ENCODE measurements at places on chromosomes 11 and 22.
A peak's percentile ranks its signal among the peaks of the same experiment; 100 is the strongest.

DNA sequence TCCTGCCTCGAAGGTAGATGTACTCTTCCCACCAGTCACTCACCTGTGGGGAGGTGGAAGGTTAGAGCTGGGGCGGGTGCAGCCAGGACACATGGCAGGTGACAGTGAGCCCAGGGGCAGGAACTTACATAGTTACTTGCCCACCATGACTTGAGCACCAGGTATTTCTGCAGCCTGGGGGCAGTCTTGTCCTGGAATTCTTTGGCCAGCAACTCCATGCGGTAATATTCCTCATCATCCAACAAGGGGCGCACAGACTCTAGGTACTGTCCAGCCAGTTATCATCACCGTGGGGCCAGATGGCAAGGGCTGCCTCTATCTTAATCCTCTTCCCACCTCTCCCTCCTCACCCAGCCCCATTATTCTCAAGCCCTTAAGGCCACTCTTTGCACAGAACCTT lies 2.2 kb downstream of the CPT1B start:
- DNase-seq: peak; percentile 37

- no peak for DNase-seq
Observed at GRCh38 chr11:57314221-57314973, 10.4 kb downstream of the TNKS1BP1 start.

- DNase-seq: no peak
Observed at GRCh38 chr22:24169439-24170058, 11.7 kb upstream of the SUSD2 start.

- peak; percentile 89 for DNase-seq
Observed at GRCh38 chr22:21712751-21713427, 22.7 kb downstream of the YPEL1 start.

GRCh38 chr11:59302991-59303390 lies 55.7 kb upstream of the OR5AN1 start:
- DNase-seq: no peak

GRCh38 chr22:24391836-24392217 lies 35.6 kb upstream of the ADORA2A start:
- peak; percentile 58 for DNase-seq

DNA sequence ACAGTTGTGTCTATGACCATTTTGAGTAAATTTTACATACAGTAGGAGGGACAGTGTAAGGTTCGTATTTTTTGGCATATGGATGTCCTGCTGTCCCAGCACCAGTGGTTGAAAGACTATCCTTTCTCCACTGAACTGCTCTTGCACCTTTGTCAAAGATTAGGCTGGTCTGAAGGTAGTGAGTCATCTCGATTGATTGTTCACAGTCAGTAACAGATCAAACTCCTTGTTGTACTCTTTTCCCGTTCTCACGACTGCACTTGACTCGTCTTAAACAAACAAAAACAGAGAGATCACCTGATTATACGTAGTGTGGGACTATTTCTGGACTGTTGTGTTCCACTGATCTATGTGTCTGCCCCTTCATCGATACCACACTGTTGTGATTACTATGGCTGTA lies 77.1 kb downstream of the DGCR2 start:
- no peak for DNase-seq

GRCh38 chr22:46528121-46528610 lies 9.3 kb downstream of the CELSR1 start:
- DNase-seq: no peak

- no peak for DNase-seq
Observed at GRCh38 chr11:1437500-1437899, 47.8 kb downstream of the BRSK2 start.

GRCh38 chr11:131615611-131616010 lies 245.2 kb downstream of the NTM start:
- no peak for DNase-seq

GRCh38 chr11:63611395-63611747 lies 2.9 kb downstream of the PLAAT3 start:
- DNase-seq: no peak

DNA sequence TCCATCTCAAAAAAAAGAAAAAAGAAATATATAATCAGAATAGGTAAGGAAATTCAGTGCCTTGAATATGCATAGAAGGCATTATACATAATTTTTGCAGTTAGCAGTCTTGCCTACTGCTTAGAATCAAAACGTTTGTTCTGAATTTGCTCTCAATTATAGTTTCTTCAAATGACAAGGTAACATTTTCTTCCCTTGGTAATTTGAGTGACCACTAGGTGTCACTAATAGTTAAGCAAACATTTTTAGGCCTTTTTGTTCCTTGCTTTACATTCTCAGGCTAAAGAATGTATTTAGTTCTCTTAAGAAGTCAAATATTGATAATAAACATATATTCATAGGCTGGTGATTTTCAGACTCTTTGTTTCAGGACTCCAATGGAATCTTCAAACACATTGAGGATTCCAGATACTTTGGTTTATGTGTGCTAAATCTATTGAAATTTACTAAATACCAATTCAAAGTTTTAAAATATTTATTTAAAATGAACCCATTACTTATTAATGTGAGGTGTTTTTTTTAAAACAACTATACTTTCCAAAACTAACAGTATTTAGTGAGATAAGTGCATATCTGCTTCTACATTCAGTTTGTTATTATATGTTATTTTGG lies 55.0 kb upstream of the DEPDC7 start:
- DNase-seq: peak; percentile 24

DNA sequence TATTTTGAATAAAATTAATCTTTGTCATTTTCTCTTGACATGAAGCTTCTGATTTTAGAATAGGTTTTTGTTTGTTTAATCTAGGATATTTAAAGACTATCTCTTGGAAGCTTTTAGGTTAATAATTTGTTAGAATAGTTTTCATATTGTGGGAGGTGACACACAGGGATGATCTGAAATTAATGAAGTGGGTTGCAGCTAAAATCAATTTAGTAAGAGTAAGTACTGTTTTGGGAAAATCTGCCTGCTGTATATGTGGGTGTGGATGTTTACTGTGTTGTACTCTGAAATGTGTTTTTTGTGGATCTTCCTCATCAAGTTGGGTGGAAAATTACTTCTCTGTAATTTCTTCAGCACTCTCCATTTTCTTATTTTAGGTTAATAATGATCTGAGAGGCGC lies 67.3 kb downstream of the BID start:
- DNase-seq: no peak

DNA sequence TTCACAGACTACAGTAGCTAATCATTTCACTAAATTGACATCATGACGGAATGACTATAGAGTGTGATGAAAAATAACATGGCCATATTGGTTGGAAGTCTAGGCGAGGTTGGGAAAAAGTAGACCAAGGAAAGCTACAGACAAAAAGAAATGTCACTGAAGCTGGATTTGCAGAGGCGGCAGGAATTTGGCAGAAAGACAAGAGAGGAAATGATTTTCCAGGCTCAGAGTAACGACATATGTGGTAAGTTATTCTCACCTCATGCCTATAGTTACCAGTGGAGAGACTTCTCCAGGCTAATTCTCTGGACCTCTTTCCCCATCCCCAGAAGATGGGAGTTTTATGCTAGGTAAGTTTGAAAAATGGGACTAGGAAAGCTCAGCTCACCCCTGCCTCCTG lies 1005.8 kb upstream of the CCDC90B start:
- DNase-seq: peak; percentile 11
